ENCODE measurements at places on chromosomes 3 and 15. TPM values are rescaled to one million over a fixed set of nuclear protein-coding genes. Genes with fewer than 3 reads are reported as not detected.

- H3K36me3 ChIP-seq: no peaks in the 10 kb centered on the region
- no peak overlapping the region for H3K4me3 ChIP-seq
- no peak for DNase-seq
- no peak overlapping the region for H3K27ac ChIP-seq
- no peaks in the 10 kb centered on the region for H3K4me1 ChIP-seq
- no peaks in the 10 kb centered on the region for H3K27me3 ChIP-seq
These were observed 17.4 kb downstream of the NANOGP8 start for GRCh38 chr15:35067496-35068347.

DNA sequence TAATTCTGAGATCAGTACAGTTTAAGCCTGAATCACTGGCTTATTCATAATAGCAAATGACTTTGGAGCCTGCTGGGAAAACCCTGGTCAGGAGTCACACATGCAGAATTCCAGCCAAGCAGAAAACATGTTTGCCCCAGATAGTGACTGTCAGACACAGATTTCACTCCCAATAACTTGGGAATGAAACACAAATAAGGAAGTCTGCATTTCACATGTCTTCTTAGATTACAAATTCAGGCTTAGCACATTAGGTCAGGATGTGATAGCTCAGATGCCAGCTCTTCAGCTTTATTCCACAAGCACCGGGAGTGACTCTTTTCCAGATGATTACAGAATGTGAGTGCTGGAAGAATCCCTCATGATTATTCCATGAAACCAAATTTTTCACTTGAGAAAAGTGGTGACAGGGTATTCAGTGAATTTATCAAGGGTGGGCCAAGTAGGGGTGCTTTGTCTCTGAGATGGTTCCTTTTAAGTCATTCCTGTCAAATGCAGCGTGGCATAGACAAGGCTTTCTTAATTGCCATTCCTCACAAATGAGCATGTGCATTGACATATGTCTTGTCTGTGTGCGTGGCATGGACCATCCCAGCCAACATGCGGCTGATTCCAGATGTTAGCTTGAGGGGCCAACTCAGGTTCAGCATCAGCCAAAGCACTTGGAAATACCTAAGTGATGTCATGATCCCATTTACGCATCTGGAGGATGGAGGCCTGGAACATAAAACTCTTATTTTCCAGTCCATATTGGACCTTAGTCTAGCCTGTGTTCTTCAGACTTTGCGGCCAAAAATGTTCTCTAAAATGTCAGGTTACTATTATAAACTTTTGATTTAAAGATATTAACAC lies 191.0 kb downstream of the EPHB1 start:
- DNase-seq: no peak
- no peak overlapping the region for H3K27ac ChIP-seq
- H3K4me3 ChIP-seq: no peak overlapping the region
- no peaks in the 10 kb centered on the region for H3K36me3 ChIP-seq

CSTA gene
- total RNA-seq: not detected

SCAANT1 gene
- not detected for total RNA-seq

GRCh38 chr3:108757404-108757982 lies at the start of gene RETNLB:
Gene RETNLB (minus strand): TSS chr3:108757410. CDS start chr3:108757185, 225 bp downstream.
- H3K4me3 ChIP-seq: no peak within 1 kb of the TSS
- H3K36me3 ChIP-seq: no peaks in the 10 kb centered on the region
- no peak within 1 kb of the TSS for H3K27ac ChIP-seq

GRCh38 chr3:87771337-87772192 lies 287.2 kb downstream of the CGGBP1 start:
- DNase-seq: peak; percentile 62
- no peak overlapping the region for H3K4me3 ChIP-seq
- H3K27ac ChIP-seq: no peak overlapping the region
- peaks cover 5% of the 10 kb centered on the region for H3K4me1 ChIP-seq

DNA sequence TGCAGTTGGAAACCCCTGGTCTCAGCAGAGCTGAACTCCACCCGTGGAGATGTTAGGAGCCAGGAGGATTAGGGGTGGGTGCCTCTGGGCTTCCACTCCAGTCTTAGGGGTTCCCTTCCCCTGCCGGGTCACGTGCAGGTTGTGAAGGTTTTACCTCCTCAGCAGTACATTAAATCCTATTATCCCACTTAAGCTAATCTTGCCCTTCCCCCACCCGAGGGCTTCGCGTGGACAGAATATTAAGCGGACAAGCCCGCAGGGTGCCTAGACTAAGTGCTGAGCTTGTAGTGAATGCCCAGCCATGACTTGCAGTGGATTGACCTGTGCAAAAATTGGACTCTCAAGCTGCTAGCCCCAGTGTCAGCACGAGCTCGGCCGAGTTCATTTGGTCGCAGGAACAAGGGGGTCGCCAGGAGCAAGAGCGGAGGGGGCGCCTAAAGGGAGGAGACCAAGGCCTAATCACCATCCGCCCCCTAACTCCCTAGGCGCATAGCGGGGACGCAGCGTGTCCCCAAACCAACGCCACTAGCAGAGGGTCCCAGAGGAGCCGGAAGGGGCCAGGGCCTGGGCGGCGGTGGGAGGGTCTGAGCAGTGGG lies 498 bp upstream of the SEMA4B start:
- peak overlapping the region; percentile 100 for H3K4me3 ChIP-seq
- no peak for DNase-seq
- H3K36me3 ChIP-seq: peaks cover 17% of the 10 kb centered on the region
- no peaks in the 10 kb centered on the region for H3K27me3 ChIP-seq
- peak overlapping the region; percentile 82 for H3K27ac ChIP-seq

MITF gene
- 7.6 TPM for total RNA-seq

GRCh38 chr15:50487287-50487686 lies 59.2 kb downstream of the USP50 start:
- peaks cover 24% of the 10 kb centered on the region for H3K36me3 ChIP-seq
- H3K27ac ChIP-seq: no peak overlapping the region
- no peaks in the 10 kb centered on the region for H3K4me1 ChIP-seq
- no peaks in the 10 kb centered on the region for H3K27me3 ChIP-seq

DNA sequence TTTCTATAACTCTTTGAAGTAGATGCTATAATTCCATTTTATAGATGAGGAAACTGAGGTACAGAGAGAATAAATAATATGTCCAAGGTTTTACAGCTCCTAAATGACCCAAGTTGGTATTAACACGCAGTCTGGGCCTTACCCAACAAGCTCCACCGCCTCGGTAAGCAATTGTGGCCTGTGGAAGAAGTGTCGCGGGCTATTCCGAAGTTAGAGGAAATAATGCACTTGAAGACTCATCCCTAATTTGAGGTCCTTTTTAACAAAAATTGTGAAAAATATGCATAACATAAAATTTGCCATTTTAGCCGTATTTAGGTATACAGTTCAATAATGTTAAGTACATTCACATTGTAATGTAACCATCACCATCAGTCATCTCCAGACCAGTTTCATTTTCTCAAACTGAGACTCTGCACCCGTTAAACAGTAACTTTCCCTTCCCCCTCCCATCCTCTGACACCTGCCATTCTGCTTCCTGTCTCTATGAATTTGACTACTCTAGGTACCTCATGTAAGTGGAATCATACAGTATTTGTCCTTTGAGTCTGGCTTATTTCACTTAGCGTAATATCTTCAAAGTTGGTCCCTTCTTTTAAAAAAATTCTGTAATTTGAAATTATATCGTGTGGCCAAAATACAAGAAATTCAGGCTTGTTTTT lies 18.2 kb downstream of the IDH3A start:
- H3K4me1 ChIP-seq: no peaks in the 10 kb centered on the region
- peaks cover 46% of the 10 kb centered on the region for H3K36me3 ChIP-seq

Measured in PC-3 (cell line).